ENCODE measurements at places on chromosomes 1 and 21.

- DNase-seq = no peak
Observed at GRCh38 chr1:24639881-24640280, 3.2 kb upstream of the SRRM1 start.

DNA sequence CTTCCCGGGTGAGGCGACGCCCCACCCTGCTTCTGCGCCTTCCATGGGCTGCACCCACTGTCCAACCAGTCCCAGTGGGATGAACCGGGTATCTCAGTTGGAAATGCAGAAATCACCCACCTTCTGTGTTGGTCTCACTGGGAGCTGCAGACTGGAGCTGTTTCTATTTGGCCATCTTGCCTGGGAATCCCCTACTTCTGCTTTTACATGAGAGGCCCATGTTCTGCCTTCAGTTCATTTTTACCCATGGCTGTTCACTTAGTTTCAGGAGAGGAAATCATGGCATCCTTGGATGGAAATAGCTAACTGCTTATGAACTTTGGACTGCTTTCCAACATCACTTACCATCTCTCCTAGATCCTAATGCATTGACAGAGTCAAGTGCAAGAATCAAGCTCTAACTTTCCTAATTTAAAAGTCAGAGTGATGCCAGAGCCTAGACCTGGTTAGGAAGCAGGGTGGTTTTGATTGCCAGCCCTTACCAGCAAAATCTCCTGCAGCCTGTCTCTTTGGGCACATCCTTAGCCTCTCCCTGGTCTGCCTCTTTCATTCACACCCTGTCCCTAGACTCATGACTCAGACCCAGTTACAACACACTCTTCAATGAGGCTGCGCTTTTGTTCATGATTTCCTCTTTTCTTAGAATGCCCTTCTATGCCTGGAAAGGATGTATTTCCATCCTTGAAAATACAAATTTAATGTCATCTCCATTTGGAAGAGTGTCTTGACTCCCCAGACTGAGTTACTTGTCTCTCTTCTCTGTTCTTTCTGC, 137.2 kb downstream of the KCTD3 start:
- DNase-seq = no peak

- no peak for DNase-seq
Observed at GRCh38 chr1:104593413-104594187, 843.9 kb downstream of the AMY1C start.

GRCh38 chr1:206143537-206144172, 26.5 kb upstream of the AVPR1B start:
- DNase-seq = no peak

GRCh38 chr1:113255038-113255719, 135.1 kb upstream of the MAGI3 start:
- no peak for DNase-seq

DNA sequence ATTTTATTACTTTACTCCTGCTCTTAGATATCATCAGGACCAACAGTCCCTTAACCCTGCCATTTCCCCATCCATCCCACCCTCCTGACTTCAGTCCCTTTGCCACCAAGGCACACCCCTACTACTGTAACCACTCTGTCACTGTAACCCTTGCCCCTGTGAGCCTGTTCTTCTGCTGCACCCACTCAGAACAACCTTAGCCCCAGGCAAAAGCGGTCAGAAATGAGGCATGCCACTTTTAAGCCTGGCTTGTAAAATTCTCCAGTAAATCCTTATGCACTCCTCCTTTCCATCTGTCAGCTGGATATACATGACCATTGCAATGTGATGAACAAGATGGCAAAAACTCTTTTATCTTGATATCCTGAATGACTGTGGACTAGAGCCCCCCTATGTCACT, 555.0 kb upstream of the PLXNA2 start:
- no peak for DNase-seq

DNA sequence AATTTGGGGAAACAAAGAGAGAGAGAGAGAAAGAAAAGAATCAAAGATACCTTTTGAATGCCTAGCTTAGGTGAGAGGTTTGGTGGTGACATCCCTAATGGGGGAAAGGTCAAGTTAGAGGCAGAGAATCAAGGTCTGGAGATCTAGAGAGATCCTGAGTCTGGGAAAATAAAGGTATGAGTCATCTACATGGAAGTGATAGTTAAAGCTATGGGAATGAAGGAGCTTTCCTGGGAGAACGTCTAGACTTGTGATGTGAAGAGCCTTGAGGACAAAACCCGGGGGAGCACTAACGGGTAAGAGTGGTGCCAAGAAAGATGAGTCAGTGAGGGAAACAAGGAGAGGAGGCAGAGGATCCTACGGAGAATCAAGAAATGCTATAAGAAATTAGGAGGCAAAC, 110.8 kb upstream of the RUNX1 start:
- no peak for DNase-seq

- DNase-seq = no peak
Observed at GRCh38 chr1:247908766-247909165, 11.3 kb upstream of the OR2T8 start.

- no peak for DNase-seq
Observed at GRCh38 chr1:107666493-107666892, 298.5 kb downstream of the VAV3 start.

GRCh38 chr1:66546047-66546810, 12.3 kb downstream of the SGIP1 start:
- DNase-seq = no peak

DNA sequence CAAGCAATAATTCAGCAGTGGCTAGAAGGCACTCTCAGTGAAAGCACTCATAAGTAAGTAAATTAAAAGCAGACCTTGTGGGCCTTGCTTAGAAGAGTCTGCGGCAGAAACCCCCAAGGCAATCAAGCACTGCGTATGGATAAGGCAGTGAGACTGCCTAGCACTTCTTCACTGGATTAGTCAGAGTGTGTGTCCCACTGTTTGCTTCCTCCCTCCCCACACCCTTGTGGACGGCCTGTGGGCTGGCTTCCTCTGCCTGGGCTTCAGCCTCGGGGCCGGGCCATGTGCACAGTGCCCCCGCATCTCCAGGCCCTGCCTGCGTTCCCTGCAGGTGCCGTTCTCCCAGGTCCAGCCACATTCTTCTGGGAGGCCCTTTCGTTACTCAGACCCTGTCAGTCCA, 23.8 kb downstream of the AGT start:
- no peak for DNase-seq

GRCh38 chr1:214310010-214310409, 29.1 kb downstream of the SMYD2 start:
- no peak for DNase-seq

DNA sequence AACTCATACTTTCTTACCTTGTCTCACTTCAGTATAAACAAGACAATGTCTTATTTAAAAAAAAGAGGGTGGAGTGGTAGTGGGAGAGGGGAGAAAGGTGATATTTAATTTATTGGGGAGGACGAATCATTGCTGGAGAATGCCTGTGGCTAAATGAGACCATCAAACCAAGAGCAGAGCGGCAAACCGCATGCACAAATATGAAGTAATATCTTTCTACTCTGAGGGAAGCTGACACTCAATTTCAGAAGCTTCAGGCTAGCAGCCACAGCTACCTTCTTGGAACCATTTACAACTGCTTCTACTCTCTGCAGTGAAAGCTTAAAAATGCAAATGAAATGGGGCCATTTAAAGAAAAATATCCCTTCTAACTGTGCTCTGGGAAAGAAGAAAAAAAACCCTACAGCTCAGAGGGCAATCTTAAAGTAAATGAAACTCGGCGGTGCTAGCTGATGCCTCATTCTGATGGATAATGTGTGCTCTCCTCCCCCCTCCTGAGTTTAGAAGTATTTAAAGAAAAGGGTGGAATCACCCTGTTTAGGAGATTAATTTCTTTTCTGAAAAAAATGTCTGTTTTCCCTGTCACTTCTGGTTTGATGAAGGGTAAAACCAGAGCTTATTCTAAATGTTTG, 178.2 kb upstream of the CAMK1G start:
- DNase-seq = no peak

- DNase-seq = peak; percentile 28
Observed at GRCh38 chr1:158924677-158925076, 6.7 kb upstream of the PYHIN1 start.

- no peak for DNase-seq
Observed at GRCh38 chr1:7266561-7266960, 481.3 kb downstream of the CAMTA1 start.

- no peak for DNase-seq
Observed at GRCh38 chr1:226603022-226603857, 54.7 kb downstream of the STUM start.

DNA sequence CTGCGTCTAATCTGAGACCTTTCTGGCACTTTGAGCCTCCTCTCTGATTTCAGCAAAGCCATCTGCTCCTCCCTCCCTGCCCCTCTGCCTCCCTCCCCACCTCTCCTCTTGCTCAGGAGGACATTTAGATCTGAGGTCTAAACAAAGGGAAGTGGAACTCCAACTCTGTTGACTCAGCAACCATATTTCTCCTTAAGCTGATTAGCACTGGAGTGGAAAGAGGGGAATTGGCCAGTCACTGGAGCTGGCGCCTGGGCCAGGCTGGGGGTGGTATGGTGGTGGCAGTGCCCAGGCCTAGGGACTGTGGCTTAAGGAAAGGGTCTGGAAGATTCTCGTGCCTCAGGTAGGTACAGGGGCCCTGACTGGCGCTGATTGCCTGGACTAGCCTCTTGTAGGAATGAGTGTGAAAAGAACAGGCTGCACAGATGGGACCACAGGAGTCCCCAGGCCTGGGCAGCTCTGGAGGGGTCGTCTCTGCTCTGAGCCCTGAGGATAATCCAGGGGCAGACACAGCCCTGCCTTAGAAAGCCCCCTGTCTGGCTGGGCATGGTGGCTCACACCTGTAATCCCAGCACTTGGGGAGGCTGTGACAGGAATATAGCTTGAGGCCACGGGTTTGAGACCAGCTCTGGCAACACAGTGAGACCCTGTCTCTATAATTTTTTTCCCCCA, 11.9 kb downstream of the SH2D2A start:
- no peak for DNase-seq

- DNase-seq = peak; percentile 23
Observed at GRCh38 chr1:6260961-6261614, at the start of gene GPR153. Gene GPR153, minus strand, starts transcription at chr1:6261098. Its CDS starts 6,193 bp downstream, at chr1:6254905.

DNA sequence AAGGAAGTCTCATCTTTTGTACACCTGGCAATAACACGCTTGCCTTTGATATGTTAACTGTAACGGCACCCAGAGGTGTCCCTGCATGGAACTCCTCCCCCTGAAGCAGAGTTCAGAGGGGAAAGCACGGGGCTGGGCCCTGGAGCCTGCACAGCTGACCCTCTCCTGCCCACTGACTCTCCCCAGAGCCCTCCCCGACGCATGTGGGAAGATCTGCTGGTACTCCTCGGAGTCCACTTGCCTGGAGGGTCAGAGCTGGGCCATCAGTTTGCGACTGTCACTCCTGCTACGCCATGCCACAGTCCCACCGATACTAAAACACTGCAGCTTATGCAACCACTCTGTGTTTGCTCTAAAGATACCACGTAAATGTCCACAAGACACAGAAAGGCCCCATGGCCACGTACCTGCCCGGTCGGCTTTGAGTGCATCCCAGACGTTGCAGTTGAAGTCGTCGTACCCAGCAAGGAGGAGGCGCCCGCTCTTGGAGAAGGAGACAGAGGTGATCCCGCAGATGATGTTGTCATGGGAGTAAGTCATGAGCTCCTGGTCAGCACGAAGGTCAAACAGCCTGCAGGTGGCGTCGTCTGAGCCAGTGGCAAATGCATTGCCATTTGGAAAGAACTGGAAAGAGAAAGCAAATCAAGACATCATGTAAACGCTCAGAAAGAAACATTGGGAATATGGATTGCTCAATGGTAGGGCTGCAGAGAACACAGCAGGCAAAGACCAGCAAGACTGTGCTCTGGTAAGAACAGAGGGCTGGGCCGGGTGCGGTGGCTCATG, 10.6 kb upstream of the NADK start:
- no peak for DNase-seq

GRCh38 chr1:117110774-117111173, 10.8 kb downstream of the TRIM45 start:
- DNase-seq = no peak

- DNase-seq = no peak
Observed at GRCh38 chr1:21633141-21633755, 35.9 kb downstream of the RAP1GAP start.

GRCh38 chr1:233998456-233998855, 94.0 kb downstream of the SLC35F3 start:
- no peak for DNase-seq

DNA sequence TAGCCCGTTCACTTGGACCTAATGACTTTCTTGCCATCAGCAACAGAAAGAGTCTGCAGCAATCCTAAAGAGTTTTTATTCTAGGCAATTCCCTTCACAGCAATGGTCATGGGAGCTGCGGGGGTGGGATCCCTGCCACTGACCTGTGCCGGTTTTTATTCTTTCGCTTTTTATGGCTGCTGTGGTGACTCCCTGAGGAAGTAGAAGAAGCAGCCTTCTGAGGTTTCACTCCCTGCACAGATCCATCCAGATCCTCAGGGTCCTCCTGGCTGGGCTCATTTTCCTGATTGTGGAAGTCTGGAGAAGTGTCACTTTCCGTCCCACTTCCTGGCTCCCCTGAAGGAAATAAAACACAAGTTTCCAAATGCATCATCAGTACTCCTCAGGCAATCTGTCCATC, 12.9 kb downstream of the MEAF6 start:
- DNase-seq = no peak

DNA sequence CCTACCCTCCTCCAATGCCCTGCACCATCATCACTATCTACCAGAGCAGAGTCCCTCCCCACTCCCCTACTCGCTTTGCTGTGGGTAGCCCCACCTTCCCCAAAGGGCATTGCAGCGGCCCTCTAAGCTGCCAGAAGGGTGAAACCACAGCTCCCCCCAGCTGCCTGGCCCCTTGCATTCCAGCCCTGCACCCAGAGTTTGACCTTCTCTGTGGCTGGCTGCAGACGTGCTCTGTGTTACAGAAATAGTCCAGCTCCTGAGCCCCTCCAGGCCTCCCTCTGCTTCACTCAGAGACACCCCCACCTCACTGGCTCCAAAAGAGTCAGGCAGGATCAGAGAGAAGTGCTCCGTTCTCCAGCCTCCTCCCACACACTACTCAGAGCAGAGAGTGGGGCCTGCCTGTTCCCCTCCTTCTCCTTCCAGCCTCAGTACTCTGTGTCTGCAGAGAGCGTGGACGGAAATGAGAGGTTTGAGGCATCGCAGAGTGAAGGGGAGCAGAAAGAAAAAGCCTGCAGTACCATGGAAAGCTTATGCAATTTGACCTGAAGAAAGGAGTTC, 63.2 kb downstream of the PLEKHA6 start:
- DNase-seq = no peak

- no peak for DNase-seq
Observed at GRCh38 chr1:209983953-209984352, 45.9 kb downstream of the SYT14 start.

- DNase-seq = peak; percentile 65
Observed at GRCh38 chr1:145720878-145721671, 1.8 kb downstream of the CD160 start.

GRCh38 chr1:209387271-209387968, 196.1 kb upstream of the CAMK1G start:
- DNase-seq = no peak

DNA sequence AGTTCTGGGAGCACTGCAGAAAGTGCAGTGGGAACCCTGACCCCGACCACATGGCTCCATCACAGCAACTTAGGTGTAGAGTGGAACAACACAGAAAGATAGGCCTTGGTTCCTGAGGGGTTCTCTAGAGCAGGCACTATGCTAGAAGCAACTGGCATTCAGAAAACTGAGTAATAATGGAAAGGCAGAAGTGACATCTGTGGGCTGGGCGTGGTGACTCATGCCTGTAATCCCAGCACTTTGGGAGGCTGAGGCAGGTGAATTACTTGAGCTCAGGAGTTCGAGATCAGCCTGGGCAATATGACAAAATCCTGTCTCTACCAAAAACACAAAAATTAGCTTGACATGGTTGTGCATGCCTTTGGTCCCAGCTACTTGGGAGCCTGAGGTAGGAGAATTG, 5.3 kb downstream of the MRPS15 start:
- DNase-seq = no peak
